Activated T-cell treated with anti-CD3 and anti-CD28 coated beads, Interleukin-2, amount 50 U/mL, for 1 hour (primary cell): ENCODE measurements at places on chromosomes 5 and 9.

DNA sequence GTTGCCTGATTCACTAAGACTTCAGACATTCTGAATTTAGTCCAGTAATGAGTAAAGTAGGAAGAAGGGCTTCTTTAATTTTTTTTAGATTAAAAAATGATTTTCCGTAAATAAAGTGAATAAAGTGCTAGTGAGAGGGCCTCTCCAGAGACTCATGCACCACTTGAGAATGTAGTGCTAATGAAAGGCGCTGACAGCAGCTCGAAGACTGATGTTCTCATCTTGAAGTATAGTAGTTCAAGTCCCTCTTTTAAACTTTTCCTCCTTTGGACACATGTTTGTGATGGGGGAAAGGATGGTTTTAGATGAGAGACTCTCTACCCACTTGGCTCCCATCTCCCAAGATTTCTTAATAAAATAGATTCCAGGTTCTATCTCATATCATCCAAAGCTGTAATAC, 48.5 kb downstream of the G3BP1 start:
- DNase-seq = no peak

GRCh38 chr9:137757613-137758029, 120.0 kb upstream of the CACNA1B start:
- no peak for DNase-seq

DNA sequence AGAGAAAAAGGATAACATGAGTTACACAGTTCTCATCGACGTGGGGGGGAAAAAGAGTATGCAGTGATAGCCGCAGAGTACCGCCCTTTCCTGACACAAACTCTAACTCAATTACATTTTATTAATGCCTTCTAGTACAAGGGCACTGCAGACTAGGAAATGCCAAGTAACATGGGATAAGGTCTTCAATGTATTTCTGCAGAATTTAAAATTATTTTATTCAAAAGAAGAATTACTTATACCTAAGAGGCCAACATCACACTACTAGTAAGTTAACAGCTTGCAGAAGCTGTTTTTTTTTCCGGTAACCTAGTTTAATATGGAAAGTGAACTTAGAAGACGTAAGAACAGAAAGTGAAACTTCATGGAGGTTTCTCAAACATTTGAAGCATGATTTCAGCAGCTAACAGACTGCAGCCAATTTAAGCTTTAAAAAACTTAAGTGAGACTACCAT, 3.9 kb downstream of the SETX start:
- no peak for DNase-seq

DNA sequence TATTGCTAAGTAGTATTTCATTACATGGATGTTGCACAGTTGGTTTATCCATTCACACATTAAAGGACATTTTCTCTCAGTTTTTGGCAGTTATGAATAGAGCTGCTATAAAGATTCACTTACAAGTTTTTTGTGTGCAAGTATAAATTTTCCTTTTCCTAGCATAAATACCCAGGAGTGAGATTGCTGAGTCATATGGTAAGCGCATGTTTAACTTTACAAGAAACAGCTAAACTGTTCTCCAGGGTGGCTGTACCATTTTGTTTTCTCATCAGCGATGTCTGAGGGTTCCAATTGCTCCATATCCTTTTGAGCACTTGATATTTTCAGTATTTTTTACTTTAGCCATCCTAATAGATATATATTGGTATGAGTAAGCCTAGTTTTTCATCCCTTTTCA, 16.4 kb upstream of the ABCA1 start:
- no peak for DNase-seq

DNA sequence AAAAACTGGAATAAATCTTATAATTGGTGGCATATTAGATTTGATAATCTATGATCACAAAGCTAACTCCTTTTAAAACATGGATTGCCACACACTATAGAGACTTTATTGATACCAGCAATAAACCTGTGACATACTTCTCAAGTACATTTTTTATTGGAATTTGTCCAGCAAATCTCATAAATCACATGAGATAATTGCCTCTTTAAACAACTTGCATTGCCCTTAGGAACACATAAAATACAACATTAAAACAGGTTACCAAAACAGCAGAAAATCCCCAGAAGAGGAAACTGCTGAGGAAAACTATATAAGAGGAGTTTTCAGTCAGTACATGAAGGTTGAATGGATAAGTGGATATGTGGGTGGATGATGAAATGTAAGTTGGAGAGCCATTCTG, 124.6 kb downstream of the SNCAIP start:
- no peak for DNase-seq

DNA sequence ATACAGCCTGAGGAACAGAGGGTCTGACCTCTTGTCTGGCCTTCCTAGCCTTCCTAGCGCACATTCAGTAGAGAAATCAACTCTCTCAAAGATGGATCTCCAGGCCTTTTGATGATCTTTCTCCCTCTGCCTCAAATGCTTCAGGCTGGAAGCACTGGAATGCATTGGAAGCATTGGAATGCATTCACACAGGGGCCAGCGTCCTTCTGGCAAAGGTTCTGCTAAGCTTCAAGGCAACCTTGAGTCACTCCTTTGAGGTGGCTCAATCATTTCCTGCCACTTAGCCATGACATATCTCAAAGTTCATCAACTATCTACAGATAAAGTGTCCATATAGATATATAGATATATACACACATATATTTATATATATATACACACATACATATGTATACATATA, 42.9 kb downstream of the OR2K2 start:
- no peak for DNase-seq

DNA sequence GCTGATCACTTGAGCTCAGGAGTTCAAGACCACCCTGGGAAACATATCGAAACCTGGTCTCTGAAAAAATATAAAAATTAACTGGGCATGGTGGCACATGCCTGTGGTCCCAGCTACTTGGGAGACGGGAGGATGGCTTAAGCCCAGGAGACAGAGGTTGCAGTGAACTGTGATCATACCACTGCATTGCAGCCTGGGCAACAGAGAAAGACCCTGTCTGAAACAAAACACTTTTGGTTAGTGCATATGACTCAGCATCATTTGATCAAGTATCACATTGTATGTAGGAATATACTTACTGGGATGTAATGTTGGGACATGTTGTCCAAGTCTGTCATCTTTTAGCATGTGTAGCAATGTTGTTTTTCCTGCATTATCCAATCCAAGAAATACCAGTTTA, 12.0 kb downstream of the SAR1B start:
- DNase-seq = no peak

DNA sequence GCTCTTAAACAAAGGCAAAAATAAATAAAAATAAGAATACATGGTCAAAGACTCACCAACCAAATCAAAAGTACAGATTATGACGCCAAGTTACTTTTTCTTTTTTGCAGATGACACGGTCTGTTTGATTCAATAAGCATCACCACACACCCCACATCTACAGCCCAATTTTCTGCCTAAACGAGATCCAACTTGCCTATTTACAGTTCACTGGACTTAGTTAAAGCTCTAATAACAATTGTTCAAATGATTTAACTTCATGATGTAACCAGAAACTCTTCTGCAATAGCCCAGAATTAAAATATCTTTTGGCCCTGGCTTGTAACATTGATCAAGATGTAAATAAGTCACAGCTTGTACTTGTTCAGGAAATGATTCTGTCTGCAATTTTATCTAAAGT, 590.3 kb upstream of the C9orf72 start:
- no peak for DNase-seq

DNA sequence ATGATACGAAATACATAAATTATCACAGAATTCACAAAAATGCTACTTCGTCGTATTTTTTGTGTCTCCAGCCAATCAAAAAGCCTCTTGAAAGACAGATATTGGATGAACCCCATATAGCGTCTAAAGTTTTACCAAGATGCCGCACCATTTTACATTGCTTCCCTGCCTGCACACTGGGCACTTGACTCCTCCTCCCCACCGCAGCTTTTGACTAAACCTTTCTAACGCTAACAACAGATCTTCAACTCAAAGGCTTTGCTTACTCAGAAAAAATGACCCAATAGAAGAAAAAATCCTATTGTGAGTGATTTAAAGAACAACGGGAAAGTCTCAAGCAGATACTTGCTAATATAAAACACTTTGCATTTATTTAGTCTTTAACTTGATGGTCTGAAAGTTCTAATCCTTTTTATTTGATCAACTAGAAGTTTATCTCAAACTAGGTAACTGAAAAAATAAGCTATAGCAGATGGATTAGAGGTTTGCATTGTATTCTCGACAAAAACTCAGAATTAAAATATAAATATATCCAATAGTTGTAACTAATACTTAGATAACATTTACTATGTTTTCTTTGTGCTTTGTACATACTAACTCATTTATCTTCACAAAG, 609.1 kb upstream of the DMAC1 start:
- no peak for DNase-seq

GRCh38 chr9:99391937-99392594, 170.0 kb downstream of the SEC61B start:
- no peak for DNase-seq

DNA sequence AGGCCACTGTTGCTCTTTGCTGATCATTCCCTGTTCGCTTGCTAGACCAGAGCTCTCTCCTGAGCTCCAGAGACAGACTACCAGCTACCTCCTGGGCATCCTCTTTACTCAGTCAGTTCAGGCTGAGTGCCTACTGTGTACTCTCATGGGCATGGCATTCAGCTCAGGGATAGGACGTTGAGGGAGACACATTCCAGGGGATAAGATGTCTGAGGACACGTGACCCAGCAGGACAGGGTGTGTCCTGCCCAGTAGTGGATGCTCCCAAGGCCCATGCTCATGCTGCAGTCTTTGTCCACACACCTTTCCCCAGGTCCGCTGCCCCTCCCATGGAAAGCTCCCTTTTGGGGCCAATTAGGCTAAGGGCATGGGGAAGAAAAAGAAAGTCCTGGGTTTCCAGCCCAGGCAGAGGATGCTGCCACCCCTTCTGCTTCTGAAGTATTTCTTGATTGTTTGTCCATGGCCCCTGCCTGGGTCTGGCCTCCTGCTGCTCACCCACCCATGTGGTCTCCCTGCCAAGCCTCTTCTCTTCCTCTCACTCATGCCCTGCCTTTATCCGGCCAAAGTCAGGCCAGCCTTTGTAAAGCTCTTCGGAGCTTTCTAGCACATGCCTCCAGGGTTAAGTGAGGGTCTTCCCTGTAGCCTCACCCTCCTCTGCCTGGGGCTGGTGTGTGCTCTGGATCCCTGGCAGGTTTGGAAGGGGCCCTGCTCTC, 60.5 kb upstream of the PITX1 start:
- DNase-seq = no peak

DNA sequence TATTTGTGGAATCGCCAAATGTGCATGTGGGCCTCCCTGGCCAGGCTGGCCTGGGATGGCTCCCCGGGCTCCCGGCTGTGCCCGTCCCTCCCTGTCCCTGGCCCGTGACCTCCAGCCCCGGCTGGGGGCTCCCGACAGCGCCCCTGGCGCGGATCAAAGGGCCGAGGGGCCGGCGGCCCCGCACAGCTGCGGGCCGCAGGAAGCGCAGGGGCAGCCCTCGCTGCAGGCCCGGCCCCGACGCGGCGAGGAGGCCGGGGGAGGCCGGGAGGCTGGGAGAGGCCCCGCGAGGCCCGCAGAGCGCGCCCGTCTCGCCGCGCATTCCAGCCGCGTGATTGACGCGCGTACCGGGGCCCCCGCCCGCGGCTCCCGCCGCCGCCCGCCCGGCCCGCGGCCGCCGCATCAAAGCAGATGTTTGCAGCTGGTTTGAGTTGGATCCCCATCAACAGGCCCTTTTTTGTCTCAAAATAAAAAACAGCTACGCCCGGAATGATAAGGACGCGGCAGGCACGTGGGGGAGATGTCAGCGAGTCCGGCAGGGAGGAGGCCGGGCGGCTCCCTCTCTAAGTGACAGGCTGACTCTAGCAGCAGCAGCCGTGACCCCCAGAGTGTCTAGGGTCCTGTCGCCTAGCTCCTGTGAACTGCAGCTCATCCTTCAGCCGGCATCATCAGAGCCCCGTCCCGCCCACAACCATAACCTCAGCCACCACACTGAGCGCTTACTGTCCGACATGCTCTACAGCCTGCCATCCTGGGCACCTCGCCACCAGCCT, 69.4 kb downstream of the LMX1B start:
- DNase-seq = no peak

GRCh38 chr5:142561486-142562097, 124.3 kb downstream of the FGF1 start:
- no peak for DNase-seq

DNA sequence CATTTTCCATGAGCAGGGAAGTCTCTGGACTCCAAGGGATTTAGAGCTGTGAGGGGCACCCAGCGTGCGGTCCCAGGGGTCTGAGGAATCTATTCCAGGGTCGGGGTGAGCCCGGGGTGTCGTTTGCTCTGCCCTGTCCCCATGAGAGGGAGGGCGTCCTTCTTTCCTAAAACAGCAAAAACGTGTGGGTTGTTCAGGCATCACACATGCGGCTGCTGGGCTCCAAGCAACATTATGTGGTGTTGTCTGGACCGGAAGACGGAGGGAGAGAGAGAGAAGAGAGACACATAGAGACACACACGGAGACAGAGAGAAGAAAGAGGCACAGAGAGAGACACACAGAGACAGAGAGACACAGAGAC, 42.7 kb upstream of the COL5A1 start:
- DNase-seq = no peak

GRCh38 chr9:107637421-107638420, 148.2 kb upstream of the KLF4 start:
- no peak for DNase-seq

- no peak for DNase-seq
Observed at GRCh38 chr9:105187781-105188180, 56.7 kb upstream of the SLC44A1 start.

DNA sequence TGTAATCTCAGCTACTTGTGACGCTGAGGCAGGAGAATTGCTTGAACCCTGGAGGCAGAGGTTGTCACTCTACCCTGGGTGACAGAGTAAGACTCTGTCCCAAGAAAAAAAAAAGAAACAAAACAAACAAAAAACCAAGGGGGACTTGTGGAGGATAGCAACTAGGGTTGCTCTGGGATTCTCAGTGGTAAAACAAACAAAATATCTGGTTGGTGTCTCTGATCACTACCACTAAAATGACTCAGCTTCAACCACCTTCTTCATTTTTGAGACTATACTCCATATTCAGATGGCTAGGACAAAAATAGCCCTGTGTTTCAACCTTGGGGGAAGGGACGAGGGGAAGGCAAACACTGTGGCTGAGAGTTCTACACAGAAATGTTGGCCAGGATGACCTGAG, 110.3 kb downstream of the ARRDC3 start:
- no peak for DNase-seq

GRCh38 chr5:87327998-87328397, 60.3 kb downstream of the RASA1 start:
- DNase-seq = no peak

GRCh38 chr5:76893294-76893693, 43.5 kb downstream of the S100Z start:
- DNase-seq = no peak

- DNase-seq = no peak
Observed at GRCh38 chr5:152601806-152602732, 197.0 kb upstream of the NMUR2 start.

- no peak for DNase-seq
Observed at GRCh38 chr5:83034528-83035207, 42.5 kb downstream of the TMEM167A start.

GRCh38 chr5:75472973-75473372, 38.5 kb downstream of the CERT1 start:
- no peak for DNase-seq

DNA sequence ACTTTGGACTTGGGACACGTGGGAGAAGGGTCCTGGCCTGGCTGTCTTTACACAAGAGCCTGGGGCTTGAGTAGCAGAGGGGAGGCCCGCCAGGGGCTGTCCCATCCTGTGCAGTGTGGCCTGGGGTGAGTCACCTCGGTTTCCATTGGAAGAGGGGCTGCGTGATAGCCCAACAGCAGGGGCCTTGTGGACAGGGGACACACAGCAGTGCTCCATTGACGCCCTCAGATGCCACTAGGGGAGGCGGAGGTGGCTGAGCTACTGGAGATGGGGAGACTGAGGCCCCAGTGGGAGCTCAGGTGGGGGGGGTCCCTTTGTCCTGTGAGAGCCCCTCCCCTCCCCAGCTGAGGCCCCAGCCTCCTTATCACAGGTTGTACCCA, 50.0 kb upstream of the RNU6ATAC start:
- DNase-seq = no peak
